Mucosa of gallbladder (tissue), 1 donor: ENCODE measurements at places on chromosomes 7 and 10. TPM values are rescaled to one million over a fixed set of nuclear protein-coding genes. Genes with fewer than 3 reads are reported as not detected.

Gene XPNPEP1
- total RNA-seq: 86.4 TPM

Gene SPDYE2B
- total RNA-seq: not detected

Gene STK31
- total RNA-seq: 1.0 TPM

Gene TRIM56
- total RNA-seq: 57.7 TPM

Gene GPR141
- total RNA-seq: 1.9 TPM

Gene VWC2
- 0.23 TPM for total RNA-seq

Gene GDF10
- 0.52 TPM for total RNA-seq

Gene GPR158
- total RNA-seq: 0.09 TPM

Gene ADIRF
- 25.4 TPM for total RNA-seq

Gene VWA2
- total RNA-seq: 0.75 TPM

Gene ZNF25
- total RNA-seq: 9.4 TPM

Gene IFIT1B
- total RNA-seq: not detected

Gene ATP6V0A4
- total RNA-seq: not detected

Gene PPP1R17
- total RNA-seq: not detected

Gene LAMB1
- total RNA-seq: 89.4 TPM

Gene COPS6
- 113 TPM for total RNA-seq

Gene TEX47
- not detected for total RNA-seq

Gene CXCL12
- total RNA-seq: 74.3 TPM

Gene FRA10AC1
- total RNA-seq: 12.5 TPM

DNA sequence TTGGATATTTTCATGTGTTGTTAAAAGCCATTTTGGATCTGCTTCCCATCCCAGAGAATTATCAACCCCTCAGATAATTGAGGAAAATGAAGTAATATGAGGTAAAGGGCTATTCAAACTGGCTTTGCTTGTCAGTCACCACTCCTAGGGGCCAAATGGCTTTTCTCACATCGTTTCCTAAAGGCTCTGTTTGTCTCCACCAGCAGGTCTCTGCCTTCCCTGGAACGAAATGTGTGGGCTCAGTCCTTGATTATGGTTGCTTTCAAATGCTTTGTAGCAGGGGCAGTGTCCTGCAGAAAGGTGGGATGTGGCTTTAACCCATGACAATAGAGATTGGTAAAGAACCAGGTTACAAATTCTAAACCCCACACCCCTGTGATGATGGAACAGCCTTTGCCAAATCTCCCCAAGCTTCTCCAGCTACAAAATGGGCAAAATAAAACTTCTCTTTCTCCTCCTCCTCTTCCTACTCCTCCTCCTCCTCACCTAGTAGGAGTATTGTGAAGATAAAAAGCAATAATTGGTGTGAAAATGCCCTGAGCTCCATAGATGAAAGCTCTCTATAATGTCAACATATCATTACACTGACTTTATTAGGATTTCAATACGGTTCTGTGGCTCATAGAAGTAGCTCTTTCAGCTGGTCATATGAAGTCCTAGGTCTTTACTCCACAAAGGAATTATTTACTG, 127.6 kb downstream of the CHN2 start:
- no peak for DNase-seq

GRCh38 chr7:148180075-148180474, 410.5 kb upstream of the C7orf33 start:
- DNase-seq: no peak

DNA sequence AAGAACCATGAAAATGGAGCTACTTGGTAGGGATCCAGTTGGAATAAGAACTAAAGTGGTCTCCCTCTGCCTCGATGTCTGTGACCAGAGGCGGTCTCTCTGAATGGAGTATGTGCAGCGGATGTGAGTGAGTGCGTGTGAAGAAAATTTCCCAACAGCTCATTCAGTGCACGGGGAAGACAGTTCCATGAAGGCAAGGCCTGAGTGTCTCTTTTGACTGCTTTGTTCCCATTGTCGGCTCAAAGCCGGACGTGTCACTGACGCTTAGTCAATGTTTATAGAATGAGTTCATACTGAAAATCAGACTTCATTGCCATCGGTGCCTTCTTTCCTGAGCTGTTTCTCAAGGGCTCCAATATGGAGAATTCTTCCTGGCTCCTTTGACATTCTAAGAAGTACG, 55.3 kb upstream of the GRB10 start:
- no peak for DNase-seq

GRCh38 chr10:101071267-101071884, 9.6 kb downstream of the KAZALD1 start:
- no peak for DNase-seq

DNA sequence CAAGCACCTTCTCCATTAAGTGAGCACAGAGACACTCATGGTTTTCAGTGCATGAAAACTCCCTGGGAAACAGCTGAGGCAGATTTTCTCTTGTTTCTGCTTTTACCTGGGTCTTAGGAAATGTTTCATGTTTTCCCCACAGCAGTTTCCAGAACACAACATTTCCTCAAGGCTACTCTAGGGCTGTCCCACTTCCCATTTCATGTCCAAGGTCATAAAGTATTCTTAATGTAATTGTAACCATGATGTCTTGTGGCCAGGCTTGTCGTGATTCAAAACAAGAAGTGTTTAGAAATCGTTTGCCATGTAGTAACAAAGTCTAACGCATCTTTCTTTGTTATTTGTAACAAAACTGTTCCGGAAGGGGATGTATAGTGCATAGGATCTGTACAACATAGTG, 83.8 kb upstream of the NRP1 start:
- no peak for DNase-seq

DNA sequence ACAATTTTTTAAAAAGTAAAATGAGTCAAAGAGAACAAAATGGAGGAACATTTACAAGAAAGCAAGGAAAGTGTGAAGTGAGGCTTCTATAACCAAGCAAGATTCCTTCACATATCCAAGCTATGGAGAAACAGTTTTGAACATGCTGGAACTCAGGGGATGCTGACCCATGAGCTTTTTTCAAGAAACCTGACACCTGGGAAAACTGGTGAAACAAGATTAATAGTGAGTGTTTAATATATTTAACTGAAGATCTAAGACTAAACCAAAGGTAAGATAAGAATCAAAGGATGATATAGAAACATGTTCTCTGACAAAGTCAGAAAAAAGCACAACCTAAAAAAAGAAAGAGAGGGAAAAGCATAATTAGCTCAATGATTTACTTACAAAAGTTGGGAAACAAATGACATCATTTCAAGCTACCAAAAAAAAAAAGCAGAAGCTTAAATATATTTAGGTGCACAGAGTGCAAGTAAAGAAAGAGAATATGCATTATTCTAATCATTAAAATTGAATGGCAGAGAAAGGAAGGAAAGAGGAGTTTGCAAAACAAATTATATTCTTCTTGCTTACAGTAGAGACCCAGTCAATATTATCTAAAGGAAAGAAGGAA, 24.9 kb downstream of the C7orf25 start:
- DNase-seq: no peak

GRCh38 chr10:11448190-11448544, 163.3 kb downstream of the USP6NL start:
- no peak for DNase-seq

DNA sequence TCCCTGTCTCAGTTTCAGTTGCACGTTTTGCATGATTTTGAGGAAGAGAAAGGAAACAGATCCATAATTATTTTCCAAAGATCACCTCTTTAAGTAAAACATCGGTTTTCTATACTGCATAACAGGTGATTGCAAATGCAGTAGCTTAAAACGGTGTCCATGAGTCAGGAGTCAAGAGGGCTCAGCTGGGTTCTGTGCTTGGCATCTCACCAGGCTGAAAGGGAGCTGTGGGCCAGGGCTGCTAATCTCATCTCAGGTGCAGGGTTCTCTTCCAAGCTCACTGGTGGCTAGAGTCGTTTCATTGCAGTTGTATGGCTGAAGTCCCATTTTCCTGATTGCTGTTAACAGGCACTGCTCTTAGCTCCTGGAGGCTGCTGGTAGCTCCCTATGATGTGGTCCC, 57.0 kb upstream of the PRKCQ start:
- no peak for DNase-seq

DNA sequence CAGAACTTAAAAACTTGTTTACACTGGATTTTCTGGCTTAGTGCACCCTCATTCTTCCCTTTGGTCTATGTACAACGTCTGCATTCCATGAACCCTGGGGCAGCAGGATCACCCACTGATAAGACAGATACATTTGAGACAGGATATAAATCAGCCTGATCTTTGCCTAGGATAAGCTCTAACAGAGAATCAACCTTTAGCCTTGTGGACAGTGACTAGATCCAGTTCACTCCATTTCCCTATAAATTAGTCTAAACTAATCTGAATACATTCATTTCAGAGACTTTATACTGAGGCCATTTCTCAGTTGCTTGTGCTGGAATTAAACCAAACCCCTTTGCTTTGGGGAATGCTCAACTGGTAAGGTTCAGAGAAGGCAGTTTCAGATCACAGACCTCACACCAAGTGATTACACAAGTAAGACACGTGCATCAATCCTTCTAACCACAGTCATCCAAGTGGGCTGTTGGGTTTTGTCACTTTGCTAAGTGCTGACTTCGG, 639.8 kb upstream of the FZD8 start:
- DNase-seq: no peak

DNA sequence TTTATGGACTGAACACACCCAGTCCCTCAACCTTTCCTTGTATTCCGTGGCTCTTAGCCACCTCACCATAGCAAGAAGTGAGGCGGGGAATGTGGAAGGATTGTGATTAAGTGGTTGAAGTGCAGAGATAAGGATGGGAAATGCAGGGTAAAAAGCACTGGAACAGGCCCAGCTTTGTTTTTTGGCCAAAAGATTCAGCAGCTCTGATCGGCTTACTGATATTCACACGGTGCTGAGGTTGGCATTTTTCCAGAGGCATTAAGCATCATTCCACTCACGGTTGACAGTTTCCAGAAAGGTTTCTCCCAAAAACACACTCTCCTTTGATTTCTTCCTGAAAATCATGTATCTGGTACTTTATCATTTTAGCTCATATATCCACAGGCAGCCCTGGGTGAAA, 544.2 kb downstream of the CNTNAP2 start:
- no peak for DNase-seq

DNA sequence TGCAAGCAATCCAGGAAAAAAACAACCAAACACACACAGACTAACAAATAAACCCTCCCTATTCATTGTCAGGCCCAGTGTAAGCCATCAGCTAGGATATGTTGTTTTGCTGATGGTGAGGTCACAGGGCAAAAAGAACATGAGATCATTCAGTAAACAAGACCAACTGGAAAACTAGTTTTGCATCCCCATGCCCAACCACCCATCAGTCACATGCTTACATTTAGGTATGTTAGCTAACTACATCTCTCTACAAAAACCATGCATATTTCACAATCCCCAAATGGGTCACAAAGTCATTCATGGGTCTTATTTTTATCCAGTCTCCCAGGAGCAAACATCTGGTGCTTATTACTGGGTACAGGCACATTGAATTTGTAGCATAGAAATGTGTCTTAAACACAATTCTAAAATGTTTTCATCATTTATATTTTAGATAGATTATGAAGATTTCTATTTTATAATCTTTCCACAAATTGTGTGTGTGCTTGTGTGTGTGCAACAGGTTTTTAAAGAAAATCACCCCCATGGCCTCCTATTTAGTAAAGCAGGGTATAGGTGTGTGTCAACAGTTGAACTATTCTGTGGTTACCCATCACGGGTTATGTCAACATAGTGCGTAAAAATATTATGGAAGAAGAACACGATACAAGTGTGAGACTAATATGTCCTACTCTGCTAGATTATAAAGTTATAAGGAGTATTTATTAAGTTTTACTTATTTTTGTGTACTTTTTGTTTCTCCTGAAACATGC, 103.8 kb upstream of the AKR1E2 start:
- peak; percentile 31 for DNase-seq

- DNase-seq: no peak
Measured at GRCh38 chr7:129252128-129252527, 27.3 kb downstream of the AHCYL2 start.

- no peak for DNase-seq
Measured at GRCh38 chr7:117065571-117066150, 112.4 kb downstream of the ST7 start.

DNA sequence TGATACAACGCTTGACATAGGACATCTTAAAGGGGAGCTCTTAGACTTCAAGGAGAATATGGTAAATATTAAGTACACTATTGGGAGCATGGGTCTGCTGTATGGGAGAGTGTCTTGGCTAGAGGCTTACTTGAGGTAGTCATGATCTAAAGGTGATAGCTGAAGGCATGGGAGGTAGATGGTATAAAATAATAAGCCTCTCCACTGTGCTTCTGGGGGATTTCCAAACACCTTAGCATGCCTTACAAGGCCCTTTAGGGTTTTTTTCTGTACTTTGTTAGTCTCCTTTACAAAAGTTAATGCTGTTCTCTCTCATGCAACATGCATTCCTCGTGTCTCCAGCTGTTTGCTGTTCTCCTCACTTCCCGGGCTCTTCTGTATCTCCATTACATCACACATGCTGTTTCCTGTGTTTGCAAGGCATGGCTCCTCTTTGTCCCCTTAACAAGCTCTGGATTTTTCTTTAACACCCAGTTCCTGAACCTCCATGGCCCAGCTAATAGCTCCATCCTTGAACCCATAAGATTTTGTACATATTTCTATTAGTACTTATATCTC, 449.7 kb downstream of the AUTS2 start:
- no peak for DNase-seq

- no peak for DNase-seq
Measured at GRCh38 chr10:118272149-118272721, 69.9 kb downstream of the FAM204A start.

DNA sequence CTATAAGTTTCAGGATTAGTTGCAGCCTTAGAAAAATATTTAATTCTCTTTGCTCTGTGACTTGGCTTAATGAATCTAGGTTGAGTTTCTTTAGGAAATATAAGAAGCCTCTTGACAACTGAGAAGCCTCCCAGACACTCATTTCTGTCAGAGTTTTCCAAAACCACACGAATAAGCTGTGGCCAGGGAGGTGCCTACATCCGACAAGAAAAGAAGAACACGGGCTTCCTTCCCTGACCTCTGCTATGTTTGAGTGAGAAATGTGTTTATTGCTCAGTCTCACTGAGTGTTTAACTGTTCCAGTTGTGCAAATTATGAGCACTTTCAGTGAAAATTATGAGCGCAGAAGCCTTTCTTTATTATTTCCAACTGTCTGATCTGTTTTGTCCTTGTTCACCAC, 105.0 kb downstream of the TRIL start:
- DNase-seq: no peak

GRCh38 chr10:30029164-30029871, 30.1 kb downstream of the JCAD start:
- DNase-seq: no peak

DNA sequence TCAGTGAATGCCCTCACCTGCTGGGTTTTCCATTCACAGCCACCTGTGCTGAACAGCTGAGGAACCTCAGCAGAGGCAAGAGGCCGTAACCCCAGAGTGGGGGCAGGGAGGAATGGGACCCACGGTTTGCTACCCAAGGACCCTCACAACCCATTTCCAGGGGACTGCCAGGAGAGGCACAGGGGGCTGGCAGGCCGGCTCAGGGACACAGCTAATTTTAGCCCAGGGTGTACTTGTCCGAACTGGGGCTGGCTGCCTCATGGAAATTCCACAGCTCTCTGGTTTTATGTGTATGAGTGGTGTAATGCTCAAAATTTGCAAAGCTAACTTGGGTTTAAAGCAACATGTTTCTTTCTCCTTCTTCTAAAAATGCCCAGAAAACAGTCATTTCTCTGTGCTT, 42.2 kb downstream of the MINDY4 start:
- no peak for DNase-seq

GRCh38 chr7:82477733-82478515, 34.3 kb upstream of the CACNA2D1 start:
- DNase-seq: no peak

- no peak for DNase-seq
Measured at GRCh38 chr7:30647589-30648364, 34.5 kb downstream of the CRHR2 start.

GRCh38 chr10:124430077-124430476, 11.4 kb upstream of the OAT start:
- DNase-seq: no peak

GRCh38 chr7:135602304-135602703, 44.6 kb downstream of the NUP205 start:
- no peak for DNase-seq
